ENCODE measurements at places on chromosomes 11 and 22. TPM values are rescaled to one million over a fixed set of nuclear protein-coding genes. Genes with fewer than 3 reads are reported as not detected.

The BCO2 gene
- 4.5 TPM for total RNA-seq

DNA sequence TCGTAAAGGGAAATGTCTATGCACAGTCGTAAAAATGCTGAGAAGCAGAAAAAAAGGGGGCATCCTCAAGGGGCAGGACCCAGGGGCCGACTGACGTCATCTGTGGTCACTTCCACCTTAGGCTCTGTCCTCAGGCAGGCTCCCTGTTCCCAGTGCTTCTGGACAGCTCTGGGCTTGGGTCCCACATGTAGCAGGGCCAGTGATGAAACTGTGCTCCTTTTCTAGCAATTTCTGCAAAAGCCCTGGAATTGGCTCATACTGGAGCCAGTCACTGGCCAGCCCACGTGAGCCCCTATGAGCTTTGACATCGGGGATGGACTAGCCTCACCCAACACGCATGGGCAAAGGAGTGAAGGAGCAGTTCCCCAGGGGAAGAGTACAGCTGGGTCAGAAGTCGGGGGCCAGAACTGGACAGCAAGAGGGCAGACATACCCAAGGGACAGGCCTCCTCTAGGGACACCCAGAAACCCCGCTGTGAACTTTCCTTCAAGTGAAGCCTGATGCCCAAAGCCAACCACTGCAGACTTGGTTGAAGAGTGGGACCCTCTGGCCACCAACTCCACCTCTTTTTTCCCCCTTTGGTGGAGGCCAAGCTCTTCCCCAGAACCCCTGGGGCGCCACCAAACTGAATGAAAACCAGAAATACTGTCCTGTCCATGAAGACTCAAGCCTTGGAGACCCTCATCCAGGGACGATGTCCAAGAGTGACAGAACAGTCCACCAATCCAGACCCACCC, 1349.0 kb downstream of the BRD1 start:
- no peak for DNase-seq

The FOLR2 gene
- 16.1 TPM for total RNA-seq

- DNase-seq: no peak
Measured at GRCh38 chr11:106322106-106322505, 244.6 kb downstream of the AASDHPPT start.

DNA sequence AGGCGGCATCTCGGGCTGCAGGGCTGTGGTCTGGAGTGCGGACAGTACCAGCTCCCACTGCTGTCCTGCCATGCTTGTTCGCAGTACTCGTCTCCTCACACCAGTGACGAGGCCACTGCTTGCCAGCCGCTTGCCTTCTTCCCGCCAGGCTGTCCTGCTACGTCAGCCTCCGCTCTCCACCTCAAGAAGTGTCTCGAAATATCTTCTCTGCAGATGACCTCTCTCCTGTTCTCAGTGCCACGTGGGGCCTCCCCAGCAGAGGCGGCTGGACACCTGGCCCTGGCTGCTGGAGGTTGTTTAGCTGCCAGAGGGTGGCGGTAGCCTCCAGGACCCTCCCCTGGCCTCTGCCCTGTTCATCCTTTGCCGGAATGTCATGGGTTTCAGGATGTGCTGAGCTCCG, 3.1 kb upstream of the CCDC188 start:
- no peak for DNase-seq

GRCh38 chr22:43969021-43969878, 14.0 kb downstream of the SAMM50 start:
- no peak for DNase-seq

DNA sequence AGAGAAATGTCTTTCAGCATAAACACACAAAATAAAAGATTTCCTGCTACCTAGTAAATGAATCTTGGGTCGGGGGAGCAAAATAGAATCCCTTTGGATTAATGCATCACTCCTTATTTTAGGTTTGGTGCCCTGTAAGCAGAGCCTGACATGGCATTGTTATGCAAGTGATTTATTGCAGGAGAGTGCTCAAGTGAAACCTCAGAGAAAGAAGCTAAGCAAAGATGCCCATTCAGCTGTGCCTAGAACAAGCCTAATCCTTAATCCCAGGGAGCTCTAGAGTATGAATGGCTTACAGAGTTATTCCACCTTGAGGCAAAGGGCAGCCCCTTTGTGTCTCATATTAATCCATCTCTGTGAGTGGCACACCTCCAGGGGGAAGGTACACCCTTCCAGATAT, 21.1 kb downstream of the C11orf87 start:
- DNase-seq: no peak

The HORMAD2 gene
- not detected for total RNA-seq

The CABP7 gene
- not detected for total RNA-seq

- DNase-seq: no peak
Measured at GRCh38 chr11:100442017-100442416, 245.1 kb upstream of the ARHGAP42 start.

DNA sequence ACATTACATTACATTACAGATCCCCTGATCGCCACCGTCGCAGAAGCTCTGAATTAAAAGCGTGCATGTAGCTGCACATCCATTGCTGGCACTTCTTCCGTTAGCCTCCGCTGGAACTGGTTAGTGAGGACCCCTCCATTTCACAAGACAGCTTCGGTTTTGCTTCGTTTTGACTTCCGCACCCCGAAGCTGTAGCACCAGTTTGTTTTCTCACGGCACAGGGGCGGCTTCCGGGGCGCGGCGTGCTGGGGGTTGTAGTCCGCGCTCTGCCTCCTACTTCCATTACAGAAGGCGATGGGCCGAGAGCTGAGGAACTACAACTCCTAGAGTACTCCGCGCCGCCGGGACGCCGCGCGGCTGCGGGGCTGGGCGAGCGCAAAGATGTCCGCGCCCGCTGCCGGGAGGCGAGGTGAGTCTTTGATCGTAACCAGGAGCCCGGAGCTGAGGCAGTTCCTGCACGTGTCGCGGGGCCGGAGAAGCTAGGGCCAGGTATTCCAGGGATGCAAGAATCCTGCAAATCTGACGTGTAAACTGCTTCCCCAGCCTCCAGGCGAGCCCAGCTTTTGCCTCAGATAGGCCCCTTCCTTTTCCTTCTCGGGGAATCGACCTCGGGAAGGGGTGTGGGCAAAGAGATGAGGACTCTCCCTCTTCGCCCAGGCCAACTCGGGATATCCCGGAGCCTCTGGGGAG, at the start of gene PEX26:
TSS of gene PEX26 (plus strand) at position 352 of the 690 bp plus-strand sequence. CDS start 387 bp downstream, outside the sequence.
- peak; percentile 96 for DNase-seq

GRCh38 chr11:91608677-91609076, 615.9 kb upstream of the FAT3 start:
- no peak for DNase-seq

- no peak for DNase-seq
Measured at GRCh38 chr11:125174686-125175085, 10.1 kb downstream of the PKNOX2 start.

The CFAP68 gene
- total RNA-seq: 18.8 TPM

DNA sequence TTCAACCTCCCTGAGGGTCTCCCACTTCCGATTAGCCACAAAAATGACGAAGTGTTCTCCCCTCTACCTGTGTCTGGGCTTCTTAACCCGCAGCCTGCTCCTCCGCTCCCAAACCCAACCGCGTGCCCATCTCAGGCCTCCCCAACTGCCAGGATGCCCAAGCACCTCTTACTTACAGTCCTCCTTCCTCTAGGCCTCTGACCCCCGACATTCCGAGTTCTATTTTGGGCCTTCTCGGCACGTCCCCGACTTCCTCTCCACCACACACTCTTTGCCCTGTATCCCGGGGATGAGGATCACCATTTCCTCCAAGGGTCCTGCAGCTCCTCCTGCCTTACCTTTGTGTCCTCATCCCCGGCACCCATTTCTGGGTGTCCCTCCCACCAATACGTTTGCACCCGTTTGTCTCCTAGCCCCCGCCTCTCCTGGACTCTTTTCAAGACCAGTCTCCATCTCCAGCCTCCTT, 388 bp upstream of the MUS81 start:
- peak; percentile 46 for DNase-seq

GRCh38 chr11:35013514-35014233, 97.3 kb downstream of the PDHX start:
- DNase-seq: no peak

DNA sequence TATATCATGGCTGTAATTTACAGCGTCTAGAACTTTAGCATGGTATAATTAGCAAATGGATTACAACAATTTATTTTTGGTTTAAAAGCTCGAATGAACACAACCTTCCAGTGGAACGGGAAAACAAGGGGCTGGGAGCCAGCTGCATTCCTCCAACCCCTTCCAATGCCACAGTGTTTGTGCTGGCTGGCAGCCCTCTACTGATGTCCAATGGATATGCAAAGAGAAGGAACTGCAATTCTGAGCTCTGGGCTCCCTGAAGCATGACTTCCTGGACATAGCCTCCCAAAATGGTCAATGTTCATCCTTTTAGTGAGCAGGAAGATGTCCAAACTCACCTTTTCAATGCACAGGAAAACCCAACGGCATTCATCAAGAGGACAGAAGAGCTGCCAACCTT, 288.3 kb downstream of the TENM4 start:
- DNase-seq: no peak

The GAB4 gene
- total RNA-seq: not detected

GRCh38 chr11:16862726-16863125, 124.3 kb downstream of the C11orf58 start:
- no peak for DNase-seq

The SLC22A6 gene
- not detected for total RNA-seq

GRCh38 chr11:109426442-109427240, 4.7 kb downstream of the C11orf87 start:
- no peak for DNase-seq

GRCh38 chr11:79139900-79140299, 300.9 kb downstream of the TENM4 start:
- DNase-seq: no peak

The PTPN5 gene
- total RNA-seq: 0.27 TPM

The P4HA3 gene
- not detected for total RNA-seq

GRCh38 chr11:2387266-2387987, 10.3 kb downstream of the CD81 start:
- DNase-seq: no peak

The RTL10 gene
- total RNA-seq: 7.2 TPM

GRCh38 chr11:134822897-134823296, 410.9 kb upstream of the B3GAT1 start:
- no peak for DNase-seq

The ANAPC15 gene
- total RNA-seq: 24.9 TPM

DNA sequence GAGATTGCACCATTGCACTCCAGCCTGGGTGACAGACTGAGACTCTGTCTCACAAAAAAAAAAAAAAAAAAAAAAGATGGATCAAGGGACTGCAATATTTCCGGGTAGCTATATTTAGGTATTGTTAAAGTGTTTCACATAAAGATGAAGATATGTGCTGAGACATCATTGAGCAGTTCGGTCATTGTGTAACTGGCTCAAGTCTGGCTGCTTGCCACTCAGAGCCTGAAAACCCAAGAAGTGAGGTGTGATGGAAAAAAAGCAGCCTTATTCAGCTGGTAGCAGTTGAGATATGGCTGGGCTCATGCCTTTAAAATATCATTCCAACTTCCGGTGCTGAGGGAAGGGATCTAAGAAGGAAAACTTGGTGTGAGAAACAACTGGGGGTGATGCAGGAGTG, 46.9 kb downstream of the LUZP2 start:
- no peak for DNase-seq

The ZFTA gene
- 11.0 TPM for total RNA-seq

The PELI3 gene
- total RNA-seq: 1.2 TPM

DNA sequence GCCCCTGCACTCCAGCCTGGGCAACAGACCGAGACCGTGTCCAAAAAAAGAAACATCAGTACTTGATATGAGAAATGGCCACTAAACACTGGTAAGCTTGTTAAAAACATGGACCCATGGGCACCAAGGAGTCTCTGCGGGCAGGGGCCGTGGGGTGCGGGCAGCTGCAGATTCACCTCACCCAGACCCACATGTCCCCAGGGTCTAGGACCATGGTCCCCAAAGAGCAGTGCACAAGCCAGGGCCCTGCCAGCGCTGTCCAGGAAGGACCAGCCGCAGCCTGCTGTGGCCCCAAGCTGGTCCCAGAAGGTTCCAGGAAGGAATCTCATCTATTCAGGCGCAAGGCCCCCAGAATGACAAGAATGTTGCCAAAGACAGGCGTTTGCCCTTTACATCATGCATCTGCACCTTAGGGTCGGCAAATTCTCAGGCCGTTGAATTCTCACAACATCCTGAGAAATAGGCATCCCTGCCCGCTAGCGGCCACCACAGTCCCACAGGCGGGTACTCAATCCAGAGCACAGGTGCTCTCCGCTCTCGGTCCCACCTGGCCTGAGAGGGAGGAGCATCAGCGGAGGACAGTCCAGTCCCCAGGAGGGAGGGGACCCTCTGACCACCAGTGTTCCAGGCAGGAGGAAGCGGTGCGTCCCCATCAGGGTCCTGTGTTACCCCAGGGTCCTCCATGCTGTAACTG, 9.5 kb downstream of the YPEL1 start:
- DNase-seq: no peak

The MMP7 gene
- total RNA-seq: not detected

The FZD4 gene
- 9.1 TPM for total RNA-seq

- no peak for DNase-seq
Measured at GRCh38 chr11:83816572-83817187, 530.5 kb upstream of the CCDC90B start.

The SGSM1 gene
- 6.2 TPM for total RNA-seq

GRCh38 chr22:30891781-30892180, 76.8 kb downstream of the MORC2 start:
- DNase-seq: no peak

- no peak for DNase-seq
Measured at GRCh38 chr22:17767233-17768065, 6.8 kb downstream of the BID start.

The SMIM35 gene
- total RNA-seq: not detected

- no peak for DNase-seq
Measured at GRCh38 chr11:11706028-11706427, 84.2 kb upstream of the GALNT18 start.

- DNase-seq: no peak
Measured at GRCh38 chr11:9210224-9210921, 54.8 kb downstream of the DENND5A start.

DNA sequence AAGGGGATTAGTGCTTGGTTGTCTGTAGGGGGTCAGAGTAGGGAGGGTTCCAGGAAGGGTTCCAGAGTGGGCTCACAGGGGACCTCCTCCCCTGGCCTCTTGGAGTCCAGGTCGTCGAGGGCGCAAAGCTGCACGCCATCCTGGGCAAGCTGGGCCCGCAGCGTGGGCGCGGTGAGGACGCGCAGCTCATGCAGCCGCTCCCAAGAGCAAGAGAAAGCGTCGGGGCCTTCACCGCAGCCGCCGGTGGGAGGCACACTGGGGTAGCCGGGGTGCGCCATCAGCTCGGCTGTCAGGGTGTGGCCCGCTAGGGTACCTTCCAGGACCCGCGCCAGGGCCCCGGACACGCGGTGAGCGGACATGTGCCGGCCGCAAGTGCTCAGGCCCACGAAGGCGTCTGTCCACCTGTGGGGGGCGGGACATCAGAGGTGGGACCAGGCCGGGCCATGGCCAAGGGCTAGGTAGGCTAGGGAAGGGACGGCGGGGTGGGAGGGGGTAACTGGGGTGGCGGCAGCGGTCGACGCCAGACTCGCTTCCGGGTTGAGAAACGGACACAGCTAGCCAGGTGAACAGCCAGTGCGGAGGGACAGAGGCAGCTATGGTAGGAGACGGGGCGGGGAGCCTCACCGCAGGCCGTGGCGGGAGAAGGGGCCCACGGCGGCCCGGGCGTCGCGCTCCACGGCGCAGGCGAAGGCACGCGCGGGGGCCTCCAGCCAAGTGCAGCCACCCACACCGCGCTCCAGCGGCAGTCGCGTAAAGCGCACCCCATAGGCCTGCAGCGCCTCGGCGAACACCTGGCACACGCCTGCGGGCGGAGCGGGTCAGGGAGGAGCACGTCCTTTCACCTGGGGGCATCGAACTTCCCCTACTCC, 1.2 kb downstream of the YDJC start:
- DNase-seq: no peak
